ENCODE measurements at places on chromosomes 16 and 17.

DNA sequence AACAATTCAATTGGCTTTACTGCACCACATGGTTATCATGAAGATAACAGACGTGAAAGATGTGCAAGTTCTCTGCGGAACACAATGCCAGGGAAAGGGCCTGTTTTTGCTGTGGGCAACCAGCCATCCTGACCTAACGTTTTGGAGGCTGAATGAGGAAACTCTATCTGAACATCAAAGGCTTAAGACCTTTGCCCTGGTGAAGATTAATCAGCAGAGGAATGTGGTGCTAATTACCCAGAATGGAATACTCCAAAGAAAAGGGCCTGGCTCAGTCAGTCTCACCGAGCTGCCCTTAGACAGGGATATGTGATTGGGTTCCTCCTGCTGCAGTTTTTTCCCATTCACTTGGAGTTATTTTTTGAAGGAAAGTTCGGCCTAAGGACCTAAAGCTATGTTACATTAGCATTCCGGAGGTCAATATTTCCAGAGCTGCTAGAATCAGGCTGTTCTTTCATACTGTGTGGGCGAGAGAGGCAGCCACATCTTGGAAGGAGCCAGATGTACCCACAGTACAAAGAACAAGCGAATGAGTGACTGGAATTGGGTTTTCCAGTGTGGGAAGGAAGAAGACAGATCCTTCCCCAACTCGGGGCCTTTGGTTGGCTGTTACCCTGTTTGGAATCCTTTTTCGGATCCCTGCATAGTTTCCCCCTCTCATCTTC lies 15.5 kb downstream of the ASIC2 start:
- no peak for DNase-seq

DNA sequence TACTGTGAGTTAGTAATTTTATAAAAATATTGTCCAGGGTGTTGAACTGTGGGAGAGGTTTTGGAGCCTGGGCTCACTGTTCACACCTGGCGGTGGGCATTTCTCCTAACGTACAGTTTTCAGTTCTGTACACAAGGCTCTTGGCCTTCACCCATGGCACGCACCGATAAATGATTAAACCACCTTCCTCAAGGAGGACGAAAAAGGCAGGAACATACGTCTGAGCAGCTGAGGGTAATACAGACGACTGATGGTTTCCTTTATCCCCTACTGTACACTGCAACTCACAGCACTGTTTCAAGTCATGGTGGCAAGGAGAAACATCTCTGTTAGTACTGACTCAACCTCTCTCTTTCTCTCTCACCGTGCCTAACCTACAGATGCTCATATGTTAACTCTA lies 1.4 kb upstream of the ST6GALNAC1 start:
- no peak for DNase-seq

- no peak for DNase-seq
These were observed 153.4 kb downstream of the ZFHX3 start for GRCh38 chr16:72894293-72895151.

- no peak for DNase-seq
These were observed 18.0 kb downstream of the CFDP1 start for GRCh38 chr16:75415169-75415905.

DNA sequence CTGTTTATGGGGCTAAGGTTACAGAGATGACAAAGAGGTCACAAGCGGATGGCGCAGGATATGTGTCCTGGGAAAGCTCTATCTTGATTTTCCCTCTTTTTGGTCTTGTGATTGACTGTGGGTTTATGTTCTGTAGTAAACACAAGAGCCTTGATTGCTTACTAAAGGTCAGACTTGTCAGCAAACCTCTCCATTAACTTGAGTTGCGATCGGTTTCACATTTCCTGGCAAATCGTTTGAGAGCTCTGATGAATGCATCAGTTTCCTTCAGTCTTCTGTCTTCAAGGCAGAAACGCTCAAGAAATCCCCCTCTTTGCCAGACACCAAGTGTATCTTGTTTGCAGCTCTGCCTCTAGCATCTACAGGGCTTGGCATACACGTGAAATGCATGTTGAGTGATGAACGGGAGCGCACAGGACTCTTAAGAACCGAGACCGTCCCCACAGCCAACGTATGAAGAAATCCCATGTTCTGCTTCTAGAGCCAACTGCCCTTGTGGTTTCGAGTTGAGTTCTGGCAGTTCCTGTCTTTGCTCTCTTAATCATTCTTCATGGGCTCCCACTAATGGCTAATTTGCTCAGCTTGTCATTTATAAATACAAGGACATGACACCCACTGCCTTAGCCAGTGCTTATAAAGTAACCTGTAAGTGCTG lies 143.3 kb downstream of the PITPNC1 start:
- no peak for DNase-seq

GRCh38 chr17:77433385-77434135 lies 292.8 kb downstream of the SEC14L1 start:
- DNase-seq, result no peak

DNA sequence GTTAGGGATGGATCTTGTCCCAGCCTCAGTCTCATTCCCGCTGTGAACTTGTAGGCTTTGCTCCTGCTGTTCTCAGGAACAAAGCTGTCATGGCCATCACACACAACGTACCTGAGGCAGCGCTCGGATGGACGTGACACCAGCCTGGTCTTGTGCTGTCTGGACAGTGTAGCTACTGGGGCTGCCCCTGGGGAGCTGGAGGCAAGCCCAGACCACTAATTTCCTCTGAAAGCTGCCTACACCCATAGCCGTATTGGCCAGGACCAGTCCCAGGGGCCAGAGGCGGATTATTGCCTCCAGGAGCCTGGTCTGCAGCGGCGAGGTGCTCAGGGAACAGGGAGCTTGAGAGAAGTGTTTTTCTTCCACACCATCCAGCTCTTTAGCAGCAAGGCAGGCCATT lies 11.7 kb downstream of the ZNHIT3 start:
- DNase-seq, result no peak

DNA sequence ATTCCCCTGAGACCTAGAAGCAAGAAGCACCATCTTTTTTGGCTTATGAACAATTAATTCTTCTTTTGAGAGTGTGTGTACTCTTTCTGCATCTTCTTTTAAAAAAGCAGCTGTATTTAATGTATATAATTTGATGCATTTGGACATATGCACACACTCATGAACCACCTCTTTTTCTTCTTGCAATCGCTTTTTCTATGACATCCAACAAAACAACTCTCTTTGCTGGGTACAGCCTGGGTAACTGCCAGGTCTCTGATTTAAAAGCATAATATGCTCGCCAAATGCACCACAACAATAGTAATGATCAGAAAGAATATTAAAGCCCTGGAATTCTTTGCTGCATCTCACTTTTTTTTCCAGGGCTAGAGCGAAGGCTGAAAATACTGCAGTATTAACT lies 97.3 kb downstream of the HAPSTR1 start:
- DNase-seq, result no peak

GRCh38 chr17:38541281-38541680 lies 64.5 kb downstream of the SRCIN1 start:
- DNase-seq, result no peak

DNA sequence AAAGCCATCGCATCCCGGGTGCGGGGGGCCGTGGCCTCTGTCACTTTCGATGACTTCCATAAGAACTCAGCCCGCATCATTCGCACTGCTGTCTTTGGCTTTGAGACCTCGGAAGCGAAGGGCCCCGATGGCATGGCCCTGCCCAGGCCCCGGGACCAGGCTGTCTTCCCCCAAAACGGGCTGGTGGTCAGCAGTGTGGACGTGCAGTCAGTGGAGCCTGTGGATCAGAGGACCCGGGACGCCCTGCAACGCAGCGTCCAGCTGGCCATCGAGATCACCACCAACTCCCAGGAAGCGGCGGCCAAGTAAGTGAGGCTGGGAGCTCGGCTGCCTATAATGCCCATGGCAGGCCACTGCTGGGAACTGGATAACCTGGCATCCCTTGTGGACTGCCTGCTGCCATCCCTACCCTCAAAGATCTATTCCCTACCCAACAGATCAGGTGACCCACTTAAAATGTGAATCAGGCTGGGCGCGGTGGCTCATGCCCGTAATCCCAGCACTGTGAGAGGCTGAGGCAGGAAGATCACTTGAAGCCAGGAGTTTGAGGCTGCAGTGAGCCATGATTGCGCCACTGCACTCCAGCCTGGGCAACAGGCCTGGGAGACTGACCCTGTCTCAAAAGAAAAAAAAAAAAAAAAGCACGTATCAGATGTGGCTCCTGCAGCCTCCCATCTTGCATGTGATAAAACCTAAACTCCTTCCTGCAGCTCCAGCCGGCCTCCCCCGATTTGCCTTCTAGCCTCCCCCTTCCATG lies 18.3 kb downstream of the CDIPT start:
- DNase-seq, result no peak

GRCh38 chr17:43745541-43745940 lies 13.1 kb downstream of the SOST start:
- DNase-seq, result no peak

GRCh38 chr17:65441053-65441605 lies 120.3 kb downstream of the AXIN2 start:
- DNase-seq, result no peak

DNA sequence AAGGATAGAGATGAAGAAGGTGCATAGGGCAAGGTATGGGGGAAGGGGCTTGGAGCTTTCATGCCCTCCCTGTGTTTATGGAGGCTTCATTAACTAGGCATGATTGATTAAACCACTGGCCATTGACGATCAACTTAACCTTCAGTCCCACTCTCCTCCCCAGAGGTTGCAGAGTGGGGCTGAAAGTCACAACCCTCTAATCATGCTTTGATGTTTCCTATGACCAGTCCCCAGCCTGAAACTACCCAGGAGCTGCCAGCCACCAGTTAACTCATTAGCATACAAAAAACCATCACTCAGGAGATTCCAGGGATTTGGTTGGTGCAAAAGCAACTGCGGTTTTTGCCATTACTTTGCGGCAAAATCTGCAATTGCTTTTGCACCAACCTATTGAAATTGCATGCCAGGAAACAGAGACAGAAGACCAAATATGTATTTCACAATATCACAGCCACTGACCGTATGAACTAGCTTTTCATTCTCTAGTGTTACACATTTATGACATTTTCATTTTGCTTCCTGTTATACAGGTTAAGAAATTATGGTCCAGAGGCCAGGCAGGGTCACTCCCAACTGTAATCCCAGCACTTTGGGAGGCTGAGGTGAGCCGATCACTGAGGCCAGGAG lies 5.4 kb downstream of the GFOD2 start:
- no peak for DNase-seq

- DNase-seq, result no peak
These were observed 2.9 kb upstream of the CRYBA1 start for GRCh38 chr17:29243792-29244191.

DNA sequence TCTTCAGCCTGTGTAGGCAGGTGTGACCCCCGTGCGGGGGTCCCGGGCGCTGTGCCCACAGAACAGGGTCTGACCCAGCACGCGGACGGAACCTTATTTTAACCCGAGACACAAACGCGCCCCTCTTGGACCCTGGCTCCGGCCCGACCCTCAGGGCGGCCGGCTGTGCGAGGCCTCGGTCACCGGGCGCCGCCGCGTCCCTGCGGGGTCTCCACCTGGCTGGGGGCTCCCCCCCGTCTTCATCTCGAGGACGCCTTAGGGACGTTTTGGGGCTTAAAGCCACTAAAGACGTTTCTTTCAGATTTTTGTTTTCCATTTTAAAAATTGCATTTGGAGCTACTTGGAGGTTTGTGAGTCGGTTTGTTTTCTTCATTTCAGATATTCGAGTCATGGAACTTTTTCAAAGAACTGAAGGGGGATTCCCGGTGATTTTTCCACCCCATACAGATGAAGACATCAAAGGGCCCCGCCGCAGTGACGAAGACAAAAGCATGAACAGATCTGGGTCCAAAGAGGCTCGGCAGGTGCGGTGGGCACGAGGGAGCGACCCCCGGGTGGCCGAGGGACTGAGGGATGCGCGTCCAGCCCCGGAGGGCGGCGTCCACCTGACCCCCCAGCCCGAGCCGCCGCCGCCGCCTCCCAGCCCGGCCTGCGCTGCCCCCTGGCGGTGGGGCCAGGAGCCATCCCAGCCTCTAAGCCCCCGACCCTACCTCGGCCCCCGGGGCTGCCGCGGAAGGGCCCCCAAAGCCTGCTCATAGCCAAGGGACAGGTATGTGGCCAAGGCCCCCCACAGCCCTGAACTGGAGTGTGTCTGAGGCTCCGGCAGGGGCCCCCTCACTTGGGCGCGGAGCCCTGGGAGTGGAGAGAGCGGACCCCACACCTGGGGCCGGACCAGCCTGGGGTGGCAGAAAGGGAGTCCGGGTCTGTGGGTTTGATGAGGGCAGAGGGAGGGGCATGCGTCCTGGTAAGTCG lies 3.8 kb upstream of the CD7 start:
- no peak for DNase-seq

- no peak for DNase-seq
These were observed 80.8 kb upstream of the HSBP1 start for GRCh38 chr16:83727018-83727417.

All from HFF-Myc (cell line).